Inflammatory macrophage (primary cell): ENCODE measurements at places on chromosomes 7 and 10.

DNA sequence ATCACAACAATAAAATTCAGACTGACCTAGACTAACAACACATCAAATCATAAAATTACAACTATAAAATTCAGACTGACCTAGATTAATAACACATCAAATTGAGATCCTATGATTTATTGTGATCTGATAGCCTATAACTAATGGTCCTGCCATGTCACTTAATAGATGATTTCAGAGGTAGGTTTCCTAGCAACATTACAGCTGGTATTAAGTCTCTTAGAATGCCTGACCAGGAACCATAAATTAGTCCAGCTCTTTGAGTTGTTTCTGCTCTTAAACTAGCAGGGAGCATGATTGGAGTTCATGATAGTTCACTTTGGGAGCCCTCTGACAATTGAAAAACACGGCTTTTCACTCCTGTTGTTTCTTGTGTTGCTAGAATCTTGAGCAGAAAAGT, 318.9 kb downstream of the BMPER start:
- DNase-seq = no peak

DNA sequence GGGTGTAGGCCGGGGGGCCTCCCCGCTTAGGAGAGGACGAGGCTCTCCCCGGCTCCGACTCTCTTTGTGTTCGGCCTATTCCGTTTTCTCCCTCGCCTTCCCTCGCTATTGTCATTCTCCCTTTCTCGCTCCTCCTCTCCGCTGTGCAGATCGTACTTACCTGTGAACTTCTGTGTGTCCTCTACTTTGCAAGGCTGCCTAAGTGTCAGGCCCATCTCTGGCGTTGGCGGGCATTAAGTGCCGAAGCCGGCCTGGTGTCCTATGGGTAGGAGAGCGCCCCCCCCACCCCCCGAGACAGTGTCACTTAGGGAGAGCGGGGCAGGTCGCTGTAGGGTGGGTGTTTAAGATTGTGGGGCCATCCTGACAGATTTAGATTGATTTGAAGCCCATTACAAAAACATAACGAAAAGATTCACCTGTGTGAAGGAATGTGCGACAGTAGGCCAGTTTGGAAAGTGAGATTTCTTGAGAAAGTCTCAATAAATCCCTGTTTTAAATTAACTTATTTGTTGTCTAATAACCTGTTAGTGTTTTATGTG, 579 bp downstream of the RBM33 start:
- DNase-seq = peak; percentile 41

- DNase-seq = peak; percentile 66
These were observed 804 bp downstream of the FRAT1 start for GRCh38 chr10:97319671-97320479.

- no peak for DNase-seq
These were observed 320.4 kb downstream of the GLRX3 start for GRCh38 chr10:130456616-130457015.

- no peak for DNase-seq
These were observed 202.1 kb downstream of the PRPF18 start for GRCh38 chr10:13788711-13789447.

DNA sequence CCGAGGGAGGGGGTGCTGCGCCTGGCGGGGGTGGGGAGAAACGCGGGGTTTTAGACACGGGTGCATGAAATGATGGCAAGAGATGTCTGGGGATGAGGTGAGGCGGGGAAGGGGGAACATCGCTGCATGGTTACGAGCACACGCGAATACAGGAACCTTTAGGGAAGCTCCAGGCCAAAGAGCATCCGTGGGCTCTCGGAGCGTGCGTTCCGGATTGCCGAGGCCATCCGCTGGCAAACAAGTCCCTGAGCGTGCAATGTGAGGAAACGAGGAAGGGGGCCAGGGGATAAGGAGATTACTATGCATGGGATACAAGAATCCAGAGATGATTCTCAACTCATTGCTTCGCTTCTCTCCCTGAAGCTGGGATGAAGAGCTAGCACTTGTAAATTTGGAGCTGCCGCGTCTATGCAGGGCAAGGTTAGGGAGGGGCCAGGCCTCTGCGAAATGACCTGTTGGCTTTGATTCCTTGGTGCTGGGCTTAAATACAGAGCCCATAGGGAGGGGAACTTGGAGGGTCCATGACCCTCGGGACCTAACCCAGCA, 520 bp upstream of the WNT2 start:
- no peak for DNase-seq

DNA sequence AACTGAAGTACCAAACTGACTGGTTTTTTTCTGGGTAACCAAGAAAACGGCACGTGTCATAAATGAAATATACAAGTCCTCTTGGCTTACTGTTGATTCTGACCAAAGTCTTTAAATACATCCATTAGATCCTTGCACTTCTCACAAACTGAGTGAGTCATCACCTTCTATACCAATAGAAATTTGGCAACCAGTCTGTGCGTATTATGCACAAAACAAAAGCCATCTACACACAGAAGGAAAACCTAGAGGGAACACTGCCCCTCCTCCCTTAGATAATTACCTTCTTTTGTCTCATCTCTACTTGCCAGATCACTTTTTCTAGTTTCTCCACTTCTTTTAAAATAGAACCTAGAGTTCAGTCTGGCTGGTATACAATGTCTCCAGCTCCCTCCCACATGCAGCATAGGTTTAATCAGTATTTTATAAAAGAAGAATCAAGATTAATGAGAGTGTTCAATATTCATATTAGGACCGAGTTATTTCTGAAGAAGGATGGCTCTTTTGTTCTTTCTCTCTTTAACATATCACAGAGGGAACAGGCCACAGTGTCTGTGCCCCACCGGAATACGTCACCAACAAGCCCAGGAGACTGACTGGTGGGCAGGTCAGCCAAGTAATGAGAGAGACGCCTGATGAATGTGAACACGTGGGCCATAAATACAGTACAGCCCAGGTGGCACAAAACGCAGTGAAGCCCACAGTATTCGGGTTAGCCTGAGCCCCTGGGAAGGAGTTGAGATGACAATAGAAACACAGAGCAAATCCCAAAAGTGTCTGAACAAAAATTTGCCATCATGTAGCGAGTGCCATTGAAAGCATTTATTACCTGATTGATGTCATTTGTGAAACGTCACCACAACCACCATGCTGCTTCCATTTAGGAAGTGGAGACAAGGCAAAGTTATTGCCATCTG, 91.3 kb downstream of the KIAA1549 start:
- DNase-seq = no peak

DNA sequence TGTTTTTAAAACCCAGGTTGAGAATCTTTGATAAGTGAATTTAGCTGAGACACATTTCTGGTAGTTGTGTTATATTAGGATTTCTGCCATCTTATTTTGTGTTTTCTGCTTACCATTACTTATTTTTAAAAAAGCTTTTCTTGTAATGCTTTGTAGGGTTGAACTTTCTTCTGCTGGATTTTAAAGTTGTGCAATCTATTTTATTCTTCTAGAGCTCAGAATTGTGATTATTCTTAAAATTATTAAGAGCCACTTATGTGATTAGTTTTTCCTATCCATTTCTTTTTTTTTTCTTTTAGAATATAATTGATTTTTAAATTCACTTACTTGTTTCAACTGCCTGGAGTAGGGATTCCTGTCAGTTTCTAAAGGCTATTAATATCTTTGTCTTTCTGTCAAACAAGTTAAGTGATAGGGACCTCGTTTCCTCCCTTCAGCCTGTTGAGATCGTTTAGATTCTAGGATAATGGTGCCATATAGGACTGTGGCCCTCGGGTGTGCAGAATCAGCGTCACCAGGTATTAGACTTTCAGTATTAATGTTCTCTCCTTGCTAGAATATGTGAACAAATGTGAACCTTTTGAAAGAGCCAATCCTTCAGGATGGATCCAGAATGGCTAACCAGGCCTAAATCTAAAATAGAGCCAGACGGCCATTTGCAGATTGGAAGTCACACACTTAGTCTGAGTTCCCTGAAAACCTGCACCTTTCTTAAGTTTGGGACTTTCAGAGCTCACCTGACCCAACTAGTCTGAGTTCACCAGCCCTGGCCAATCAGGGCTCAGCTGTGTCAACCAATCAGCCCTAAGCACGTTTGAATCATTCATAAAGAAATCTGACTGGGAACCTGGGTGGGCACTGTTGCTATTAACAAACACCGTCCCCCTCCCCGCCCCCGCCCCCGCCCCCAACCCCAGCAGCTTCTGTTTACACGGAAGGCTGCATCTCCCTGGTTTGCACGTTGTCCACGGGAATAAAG, 26.2 kb downstream of the CUX1 start:
- DNase-seq = no peak

DNA sequence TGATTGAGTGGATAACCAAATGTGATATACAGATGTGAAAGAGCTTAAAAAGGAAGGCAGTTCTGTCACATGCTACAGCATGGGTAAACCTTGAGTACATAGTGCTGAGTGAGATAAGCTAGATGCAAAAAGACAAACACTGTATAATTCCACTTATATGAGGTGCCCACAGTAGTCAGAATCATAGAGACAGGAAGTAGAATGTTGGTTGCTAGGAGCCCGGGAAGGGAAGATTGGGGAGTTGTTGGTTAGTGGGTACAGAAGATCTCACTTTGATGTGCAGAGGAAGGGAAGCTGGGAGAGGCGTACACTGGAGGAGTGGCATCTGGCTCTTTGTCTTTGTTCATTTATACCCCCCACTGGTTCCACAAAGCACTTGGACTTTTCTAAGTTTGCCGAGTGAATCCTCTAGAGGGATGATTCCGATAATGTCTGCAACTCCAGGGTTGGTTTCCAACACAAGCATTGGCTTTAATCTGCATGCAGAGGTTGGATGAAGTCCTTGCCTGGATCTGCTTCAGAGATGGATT, 39.5 kb downstream of the TSPAN14 start:
- peak; percentile 58 for DNase-seq

DNA sequence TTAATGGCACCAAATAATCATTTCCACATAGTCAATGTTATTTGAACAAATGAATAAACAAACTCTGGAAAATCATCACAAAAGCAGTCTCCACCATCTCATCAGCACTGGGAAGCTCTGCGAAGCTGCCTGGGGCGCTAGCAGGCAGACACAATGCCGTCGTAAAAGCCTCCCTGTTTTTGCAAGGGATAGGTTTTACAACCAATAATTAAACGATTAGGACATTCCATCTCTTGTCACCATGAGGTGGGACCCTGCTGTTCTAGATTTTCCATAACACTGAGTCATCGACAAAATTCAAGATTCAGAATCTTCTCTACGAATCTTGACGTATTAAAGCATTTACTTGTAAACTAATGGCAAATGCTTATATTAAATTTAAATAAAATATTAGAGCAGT, 172.8 kb upstream of the AKR1E2 start:
- no peak for DNase-seq

- no peak for DNase-seq
These were observed 5.0 kb upstream of the AHR start for GRCh38 chr7:17293481-17293880.

- peak; percentile 88 for DNase-seq
These were observed 48.7 kb upstream of the ZMIZ1 start for GRCh38 chr10:79020015-79020491.

GRCh38 chr7:157035979-157036378, 25.5 kb upstream of the MNX1 start:
- DNase-seq = no peak

DNA sequence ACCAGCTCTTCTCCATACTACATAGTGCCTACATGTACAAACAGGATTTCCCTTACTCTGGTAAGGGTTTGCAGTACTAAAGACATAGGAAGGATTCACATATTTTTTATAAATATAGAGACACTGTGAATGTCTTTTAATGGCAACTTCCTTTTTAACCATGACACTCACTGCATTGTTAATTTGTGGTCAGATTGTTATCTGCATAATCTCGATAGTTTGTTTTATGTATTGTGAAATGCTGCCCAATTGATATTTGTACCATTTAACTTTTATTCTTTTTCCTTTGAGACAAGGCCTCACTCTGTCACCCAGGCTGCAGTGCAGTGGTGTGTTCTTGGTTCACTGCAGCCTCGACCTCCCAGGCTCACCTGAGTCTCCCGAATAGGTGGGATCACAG, 39.7 kb downstream of the SP8 start:
- no peak for DNase-seq

GRCh38 chr10:78894089-78894840, 174.5 kb upstream of the ZMIZ1 start:
- no peak for DNase-seq

- DNase-seq = no peak
These were observed 67.9 kb downstream of the CDK1 start for GRCh38 chr10:60846173-60846572.

- no peak for DNase-seq
These were observed 432.9 kb downstream of the GATA3 start for GRCh38 chr10:8487346-8487745.

GRCh38 chr7:17481118-17481517, 182.7 kb downstream of the AHR start:
- DNase-seq = no peak

- no peak for DNase-seq
These were observed 733 bp downstream of the PRKCQ start for GRCh38 chr10:6579183-6579903.

DNA sequence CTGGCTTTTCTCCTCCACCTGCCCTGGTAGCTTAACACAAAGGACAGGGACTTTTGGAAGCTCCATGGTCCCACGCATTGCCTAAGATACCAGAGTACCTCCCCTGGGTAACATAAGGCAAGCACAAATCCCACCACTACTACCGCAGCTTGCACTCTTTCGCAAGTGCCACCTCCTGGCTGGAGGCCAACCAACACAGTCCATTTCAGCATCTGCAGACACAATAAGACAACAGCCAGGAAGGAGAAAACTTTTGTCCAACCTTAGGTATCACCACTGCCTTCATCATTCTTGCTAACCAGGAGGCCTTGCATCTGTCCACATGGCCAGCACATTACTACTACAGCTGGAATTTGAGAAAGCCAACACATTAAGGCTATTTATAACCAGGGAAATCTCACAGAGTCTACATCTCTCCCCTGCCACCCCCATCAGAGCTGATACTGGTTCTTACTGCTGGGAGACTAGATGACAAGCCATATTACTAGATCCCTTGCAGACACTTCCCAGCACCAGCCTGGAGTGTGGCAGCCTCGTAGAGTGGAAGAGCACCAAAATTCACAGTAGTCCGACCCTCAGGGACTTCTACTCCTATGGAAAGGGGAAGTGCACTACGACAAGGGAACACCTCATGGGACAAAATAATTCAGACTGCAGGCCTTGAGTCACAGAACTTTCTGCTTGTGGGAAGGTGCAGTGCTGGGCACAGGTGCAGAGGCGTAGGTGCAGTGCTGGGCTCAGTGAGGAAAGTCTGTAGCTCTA, 39.8 kb upstream of the CDK13 start:
- peak; percentile 20 for DNase-seq

GRCh38 chr7:99694912-99695304, 15.1 kb upstream of the CYP3A5 start:
- DNase-seq = no peak

DNA sequence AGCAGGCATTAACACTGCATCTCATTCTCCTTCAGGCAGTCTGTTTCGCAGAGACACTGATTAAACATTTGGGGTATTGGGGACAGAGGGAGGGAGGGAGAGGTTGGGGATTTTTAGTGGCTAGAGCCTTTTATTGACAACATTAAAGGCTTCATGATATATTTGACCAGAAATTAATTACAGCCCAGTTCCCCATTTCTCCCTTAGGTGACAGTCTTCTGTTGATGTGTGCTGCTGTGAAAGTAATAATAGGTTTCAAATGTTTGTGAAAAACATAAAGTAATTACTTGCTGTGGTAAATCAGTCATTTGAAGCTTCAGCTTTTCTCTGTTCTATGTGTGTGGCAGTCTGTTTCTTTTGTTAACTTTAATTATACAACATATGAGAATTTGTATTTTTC, 105.3 kb upstream of the LRGUK start:
- DNase-seq = no peak

GRCh38 chr7:1666317-1666822, 3.7 kb upstream of the ELFN1 start:
- DNase-seq = no peak
